SW 1271 (cell line): ENCODE measurements at places on chromosomes 3 and 15.

- DNase-seq = no peak
Measured at GRCh38 chr3:147483578-147483977, 74.4 kb downstream of the ZIC1 start.

DNA sequence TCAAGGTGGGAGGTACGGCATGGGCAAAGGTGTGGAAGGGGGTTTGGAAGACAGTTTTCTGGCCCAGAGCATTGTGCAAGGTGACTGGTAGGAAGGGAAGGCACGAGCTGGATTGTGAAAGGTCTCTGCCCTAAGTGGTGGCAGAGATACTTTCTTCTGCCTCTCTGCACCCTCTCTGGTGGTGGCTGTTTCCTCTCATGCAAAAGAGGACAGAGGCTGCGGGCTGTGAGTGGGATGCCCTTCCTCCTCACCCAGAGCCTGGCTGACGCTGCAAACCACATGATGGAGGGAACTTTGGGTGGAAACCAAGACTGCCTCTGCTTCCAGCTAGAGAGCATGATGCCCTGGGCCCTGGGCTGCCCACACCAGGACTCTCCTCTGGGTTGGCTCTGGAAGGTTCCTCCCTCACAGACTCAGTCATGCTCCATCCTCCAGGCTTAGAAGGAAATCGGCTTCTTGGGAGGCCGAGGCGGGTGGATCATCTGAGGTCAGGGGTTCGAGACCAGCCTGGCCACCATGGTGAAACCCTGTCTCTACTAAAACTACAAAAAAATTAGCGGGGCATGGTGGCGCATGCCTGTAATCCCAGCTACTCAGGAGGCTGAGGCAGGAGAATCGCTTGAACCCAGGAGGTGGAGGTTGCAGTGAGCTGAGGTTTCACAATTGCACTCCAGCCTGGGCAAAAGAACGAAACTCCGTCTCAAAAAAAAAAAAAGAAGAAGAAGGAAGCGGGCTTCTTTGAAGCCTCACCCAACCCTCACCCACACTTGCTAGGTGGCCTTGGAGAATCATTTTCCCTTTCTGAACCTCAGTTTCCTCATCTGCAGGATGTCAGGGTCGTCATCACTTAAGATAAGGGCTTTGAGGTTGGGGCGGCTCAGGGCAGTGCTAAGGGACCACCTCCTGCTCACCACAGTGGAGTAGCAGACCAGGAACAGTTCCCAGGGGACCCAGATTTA, 8.3 kb downstream of the PSTPIP1 start:
- DNase-seq = no peak

DNA sequence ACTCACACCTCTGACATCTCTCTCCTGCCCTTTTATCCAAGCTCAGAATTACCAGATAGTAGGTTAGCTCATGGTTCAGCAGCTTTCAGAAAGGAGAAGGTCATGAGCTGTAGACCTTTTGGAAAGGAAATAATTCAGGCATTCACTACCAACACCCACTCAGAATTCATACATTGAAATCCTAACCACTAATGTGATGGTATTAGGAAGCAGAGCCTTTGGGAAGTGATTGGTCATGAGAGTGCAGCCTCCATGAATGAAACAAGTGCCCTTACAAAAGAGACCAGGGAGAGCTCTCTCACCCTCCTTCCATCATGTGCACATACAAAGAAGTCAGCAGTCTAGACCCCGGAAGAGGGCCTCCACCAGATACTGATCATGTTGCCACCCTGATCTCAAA, 315.8 kb upstream of the CCDC54 start:
- DNase-seq = no peak

- no peak for DNase-seq
Measured at GRCh38 chr3:157445857-157446256, 9.2 kb downstream of the PTX3 start.

DNA sequence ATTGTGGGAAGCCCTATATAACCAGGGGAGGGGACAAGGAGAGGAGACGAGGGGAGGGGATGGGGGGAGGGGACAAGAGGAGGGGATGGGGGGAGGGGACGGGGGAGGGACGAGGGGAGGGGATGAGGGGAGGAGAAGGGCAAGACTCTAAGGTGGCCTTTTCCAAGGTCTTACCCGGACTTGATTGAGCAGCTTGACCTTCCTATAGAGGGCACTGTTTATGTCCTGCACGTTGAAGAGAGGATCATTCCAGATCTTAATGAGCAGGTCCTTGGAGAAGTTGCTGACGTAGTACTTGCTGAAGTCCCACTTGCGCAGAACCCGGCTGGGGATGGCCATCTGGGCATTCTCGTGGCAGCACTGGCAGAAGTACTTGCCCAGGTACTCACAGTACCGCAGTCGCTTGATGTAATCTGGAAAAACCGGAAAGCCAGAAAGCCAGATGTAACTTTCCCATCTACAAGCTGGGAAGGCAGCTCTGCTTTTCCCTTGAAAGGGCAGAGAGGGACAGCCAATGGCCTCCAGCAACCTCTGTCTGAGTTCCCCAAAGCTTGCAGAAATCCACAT, 55.7 kb downstream of the RUBCN start:
- DNase-seq = no peak

DNA sequence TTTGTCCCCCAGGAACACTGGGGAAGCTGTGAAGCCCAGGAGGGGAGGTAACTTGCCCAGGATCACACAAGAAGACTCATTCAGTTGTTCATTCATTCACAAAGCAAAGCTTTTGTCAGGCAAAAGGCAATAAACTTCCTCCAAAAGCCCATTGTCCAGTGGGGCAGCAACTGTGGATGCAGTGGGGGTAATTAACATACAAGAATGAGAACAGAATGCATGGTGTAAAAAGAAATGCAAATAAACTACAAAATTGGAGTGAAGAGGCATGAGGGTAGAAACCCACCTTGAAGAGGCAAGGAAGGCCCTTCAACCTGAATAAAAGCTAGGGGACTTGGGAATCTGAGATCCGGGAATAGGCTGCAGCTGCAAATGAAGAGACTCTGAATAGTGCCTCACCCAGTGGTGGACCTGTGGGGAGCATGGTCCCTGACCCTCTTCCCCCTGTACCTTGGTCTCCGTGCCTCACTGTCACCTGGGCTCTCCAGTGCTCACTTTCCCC, 363.6 kb downstream of the CLSTN2 start:
- DNase-seq = no peak

DNA sequence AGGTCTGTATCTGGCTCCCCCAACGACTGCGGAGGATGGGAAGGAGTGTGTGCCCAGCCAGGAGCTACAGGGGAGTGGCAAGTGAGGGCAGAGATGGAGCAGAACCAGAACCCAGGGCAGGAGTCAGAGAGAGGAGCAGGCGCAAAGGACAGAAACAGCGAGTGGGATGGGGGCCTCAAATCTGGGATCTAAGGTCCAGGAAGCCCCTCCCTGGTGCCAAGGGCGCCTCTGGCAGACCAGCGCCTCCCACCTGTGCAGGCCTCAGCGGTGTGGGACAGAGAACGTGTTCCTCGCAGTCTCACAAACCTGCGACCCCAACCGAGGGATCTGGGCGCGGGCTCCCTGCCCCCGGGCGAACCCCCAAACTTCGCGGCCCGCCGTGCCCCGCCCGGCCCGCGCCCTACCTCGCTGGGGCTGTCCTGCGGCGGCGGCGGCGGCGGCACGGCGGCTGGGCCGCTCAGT, 301 bp downstream of the PCBP4 start:
- DNase-seq = no peak

- no peak for DNase-seq
Measured at GRCh38 chr3:129022114-129023007, 21.3 kb downstream of the EFCC1 start.

GRCh38 chr15:53522991-53523390, 236.5 kb downstream of the WDR72 start:
- DNase-seq = no peak

GRCh38 chr15:58704155-58704865, 45.2 kb downstream of the ADAM10 start:
- DNase-seq = no peak

- DNase-seq = no peak
Measured at GRCh38 chr3:184737063-184737462, 25.2 kb upstream of the MAGEF1 start.

GRCh38 chr15:60652870-60653269, 173.9 kb upstream of the ICE2 start:
- DNase-seq = no peak

DNA sequence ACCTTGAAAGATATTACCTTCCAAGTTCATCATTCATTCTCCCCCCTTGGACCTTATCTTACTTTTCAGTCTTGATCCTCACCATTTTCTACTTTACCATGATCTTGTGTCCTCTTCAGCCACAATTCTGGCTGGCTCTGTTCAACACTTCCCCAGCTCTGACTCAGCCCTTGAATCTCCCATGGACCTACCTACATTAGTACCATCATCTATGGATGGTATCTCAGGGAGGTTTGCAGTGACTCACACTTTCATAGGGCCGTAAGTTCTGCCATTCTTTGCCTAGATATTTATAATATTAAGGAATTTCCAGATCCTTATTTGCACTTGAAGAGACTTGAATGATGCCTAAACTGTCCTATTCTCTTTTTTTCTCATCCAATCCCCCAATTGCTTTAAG, 213.7 kb upstream of the RORA start:
- no peak for DNase-seq

GRCh38 chr15:39874890-39875549, 45.0 kb downstream of the GPR176 start:
- peak; percentile 4 for DNase-seq

- DNase-seq = no peak
Measured at GRCh38 chr3:197031315-197032285, 2.0 kb upstream of the MELTF start.

DNA sequence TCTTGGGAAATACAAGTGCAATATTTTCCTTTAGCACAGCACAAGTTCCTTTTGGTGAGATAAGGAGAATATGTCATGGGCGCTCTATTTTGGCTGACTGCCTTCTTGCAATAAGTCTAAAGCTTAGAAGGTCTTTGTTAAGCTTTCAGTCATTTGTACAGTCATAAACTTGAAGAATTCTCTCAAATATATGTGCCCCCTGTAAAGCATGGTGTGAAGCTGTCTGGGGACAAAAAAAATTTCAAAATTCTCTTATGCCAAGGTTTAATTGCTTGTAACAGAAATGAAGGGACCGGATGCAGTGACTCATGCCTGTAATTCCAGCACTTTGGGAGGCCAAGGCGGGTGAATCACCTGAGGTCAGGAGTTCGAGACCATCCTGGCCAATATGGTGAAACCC, 21.7 kb upstream of the ARID3B start:
- DNase-seq = no peak

- no peak for DNase-seq
Measured at GRCh38 chr3:113441051-113441770, at the start of gene CFAP44. CFAP44 (minus strand) TSS chr3:113441493; CDS start chr3:113433664, 7,829 bp downstream.

DNA sequence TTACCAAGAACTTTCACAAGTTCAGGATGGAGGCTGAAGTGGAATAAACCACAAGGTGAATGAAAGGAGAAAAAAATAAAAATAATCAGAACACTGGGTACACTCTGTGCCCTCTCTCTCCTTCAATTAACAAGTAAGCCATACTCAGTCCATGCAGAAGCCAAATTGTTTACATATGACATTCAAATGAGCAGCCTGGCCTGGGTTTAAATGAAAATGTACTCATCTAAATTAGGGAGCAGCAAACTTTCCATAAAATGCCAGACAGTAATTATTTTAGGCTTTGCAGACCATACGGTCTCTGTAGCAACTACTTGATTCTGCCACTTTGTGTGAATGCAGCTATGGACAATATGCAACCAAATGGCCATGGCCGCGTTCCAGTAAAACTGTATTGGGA, 376.6 kb downstream of the MAGI1 start:
- no peak for DNase-seq
